ENCODE measurements at places on chromosomes 3 and 15. TPM values are rescaled to one million over a fixed set of nuclear protein-coding genes. Genes with fewer than 3 reads are reported as not detected.

The LRRC2 gene
- total RNA-seq: 0.45 TPM

- H3K27me3 ChIP-seq: no peaks in the 10 kb centered on the region
- H3K4me3 ChIP-seq: no peak overlapping the region
- DNase-seq: no peak
- H3K27ac ChIP-seq: no peak overlapping the region
- H3K36me3 ChIP-seq: no peaks in the 10 kb centered on the region
- no peaks in the 10 kb centered on the region for H3K4me1 ChIP-seq
Measured at GRCh38 chr15:69185706-69186105, 25.3 kb downstream of the GLCE start.

- no peak for DNase-seq
- no peak overlapping the region for H3K27ac ChIP-seq
- no peak overlapping the region for H3K4me3 ChIP-seq
- no peaks in the 10 kb centered on the region for H3K27me3 ChIP-seq
Measured at GRCh38 chr15:84961114-84961452, 20.6 kb upstream of the PDE8A start.

- no peak for DNase-seq
- no peak overlapping the region for H3K4me3 ChIP-seq
- H3K36me3 ChIP-seq: no peaks in the 10 kb centered on the region
- H3K4me1 ChIP-seq: no peaks in the 10 kb centered on the region
Measured at GRCh38 chr3:153972862-153973261, 148.3 kb upstream of the ARHGEF26 start.

The REC114 gene
- 7.5 TPM for total RNA-seq

- H3K4me3 ChIP-seq: no peak overlapping the region
- no peaks in the 10 kb centered on the region for H3K27me3 ChIP-seq
- H3K27ac ChIP-seq: no peak overlapping the region
- no peaks in the 10 kb centered on the region for H3K36me3 ChIP-seq
- H3K4me1 ChIP-seq: peaks cover 5% of the 10 kb centered on the region
- no peak for DNase-seq
Measured at GRCh38 chr15:52254391-52254790, 41.2 kb downstream of the MYO5C start.

The RLBP1 gene
- not detected for total RNA-seq

The IGSF11 gene
- total RNA-seq: 30.9 TPM

The KBTBD13 gene
- not detected for total RNA-seq

GRCh38 chr3:11716573-11717290, 73.0 kb upstream of the VGLL4 start:
- H3K27ac ChIP-seq: peak overlapping the region; percentile 96
- no peak overlapping the region for H3K4me3 ChIP-seq
- DNase-seq: no peak
- no peaks in the 10 kb centered on the region for H3K4me1 ChIP-seq
- no peaks in the 10 kb centered on the region for H3K27me3 ChIP-seq
- no peaks in the 10 kb centered on the region for H3K36me3 ChIP-seq

DNA sequence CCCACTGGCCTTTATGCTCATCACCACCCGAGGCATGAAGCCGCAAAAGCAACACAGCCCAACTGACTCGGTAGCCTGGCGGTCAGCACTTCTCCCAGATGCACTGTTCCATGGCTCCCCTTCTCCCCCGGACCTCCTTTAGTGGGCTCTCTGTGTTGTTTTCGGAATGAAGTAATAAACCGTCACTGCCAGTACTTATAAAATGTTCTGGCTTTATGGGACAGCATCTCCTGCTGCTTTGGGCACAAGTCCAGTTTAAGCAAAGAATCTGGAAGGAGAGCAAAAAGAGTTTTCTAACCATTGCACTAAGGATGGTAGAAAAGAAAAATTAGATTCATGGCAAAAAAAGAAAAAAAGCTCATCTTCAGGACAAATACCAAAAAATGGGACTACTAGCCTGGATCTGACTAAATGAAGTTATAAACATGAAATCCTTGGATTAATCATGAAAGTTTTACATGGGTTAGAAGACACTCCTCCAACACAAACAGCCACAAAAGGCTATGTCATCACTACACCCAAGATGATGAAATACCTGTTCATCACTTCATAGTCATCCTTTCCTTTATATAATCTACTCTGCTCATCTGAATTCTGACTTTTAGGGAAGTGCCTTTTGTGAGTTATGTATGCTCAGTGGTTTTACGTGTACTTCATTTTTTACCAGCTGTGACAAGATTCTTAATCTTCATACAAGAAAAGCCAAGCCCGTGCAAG, 89.5 kb upstream of the UBE2E2 start:
- no peaks in the 10 kb centered on the region for H3K36me3 ChIP-seq
- no peaks in the 10 kb centered on the region for H3K27me3 ChIP-seq
- DNase-seq: peak; percentile 50
- no peak overlapping the region for H3K4me3 ChIP-seq
- peaks cover 7% of the 10 kb centered on the region for H3K4me1 ChIP-seq

The FANCD2OS gene
- total RNA-seq: 1.1 TPM

DNA sequence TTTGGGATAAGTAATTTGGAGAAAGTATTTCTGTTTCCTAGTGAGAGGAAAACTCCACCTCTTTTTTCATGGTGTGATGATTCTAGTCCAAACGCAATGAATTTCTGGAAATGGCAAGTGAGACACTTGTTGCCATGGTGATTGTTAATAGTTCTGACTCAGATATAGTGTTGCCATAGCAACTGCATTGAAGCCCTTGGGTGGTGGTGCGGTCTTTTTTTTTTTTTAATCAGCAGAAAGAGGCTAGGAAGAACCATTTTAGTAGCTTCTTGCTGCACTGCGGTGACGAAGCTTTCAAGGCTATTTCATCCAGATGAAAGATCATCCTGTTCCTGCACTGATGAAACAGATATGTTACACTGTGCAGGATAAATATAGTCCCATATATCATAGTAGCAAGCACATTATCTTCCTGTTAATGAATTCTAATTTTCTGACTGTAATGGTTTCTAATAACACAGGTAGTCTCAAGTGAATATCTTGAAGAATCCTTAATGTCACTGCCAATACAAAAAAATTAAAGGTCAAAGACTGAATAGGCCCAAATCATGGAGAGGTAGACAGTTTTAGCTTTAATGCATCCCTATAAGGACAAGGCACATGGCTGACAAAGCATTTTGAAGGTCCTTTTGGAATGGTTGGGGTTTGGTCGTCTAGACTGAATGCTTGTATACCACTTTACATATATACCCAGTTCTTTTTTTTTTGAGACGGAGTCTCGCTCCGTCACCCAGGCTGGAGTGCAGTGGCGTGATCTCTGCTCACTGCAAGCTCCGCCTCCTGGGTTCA, 125.1 kb upstream of the ZBTB20 start:
- H3K36me3 ChIP-seq: no peaks in the 10 kb centered on the region
- no peak for DNase-seq
- no peak overlapping the region for H3K27ac ChIP-seq
- no peaks in the 10 kb centered on the region for H3K27me3 ChIP-seq
- H3K4me1 ChIP-seq: no peaks in the 10 kb centered on the region

DNA sequence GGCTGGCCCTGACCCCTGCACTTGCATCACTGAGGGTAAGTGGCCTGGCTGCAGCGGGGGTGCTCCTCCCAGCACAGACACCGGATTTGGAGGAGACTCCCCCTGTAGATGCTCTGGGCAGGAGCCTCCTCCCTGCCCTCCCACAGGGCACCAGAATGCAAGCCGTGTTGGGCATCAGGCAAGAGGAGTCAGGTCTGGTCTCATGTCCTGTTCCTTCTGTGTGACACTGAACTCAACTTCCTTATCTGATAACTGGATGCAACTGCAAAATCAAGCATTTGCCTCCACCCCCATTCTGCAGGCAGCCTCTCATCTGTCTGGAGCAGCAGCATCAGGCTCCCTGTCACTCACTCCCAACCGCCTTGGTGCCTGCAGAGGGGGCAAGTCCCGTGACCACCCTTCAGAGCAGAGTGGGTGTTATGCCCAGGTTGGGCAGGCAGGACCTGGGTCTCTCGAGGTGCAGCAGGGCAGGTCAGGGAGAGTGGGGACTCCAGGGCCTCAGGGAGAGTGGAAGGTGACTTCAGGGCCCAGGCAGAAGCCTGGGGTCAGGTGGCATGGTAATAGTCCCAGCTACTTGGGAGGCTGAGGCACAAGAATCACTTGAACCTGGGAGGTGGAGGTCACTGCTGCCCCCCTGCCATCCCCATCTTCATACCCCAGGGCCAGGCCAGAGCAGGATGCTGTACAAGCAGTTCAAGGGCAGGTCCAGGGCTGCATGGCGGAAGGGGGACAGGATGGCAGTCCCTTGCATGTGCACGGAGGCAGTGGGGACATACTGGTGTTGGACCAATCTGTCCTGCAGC, 10.5 kb upstream of the RPL29 start:
- H3K4me3 ChIP-seq: no peak overlapping the region
- no peak overlapping the region for H3K27ac ChIP-seq

The LIPH gene
- total RNA-seq: 19.6 TPM

GRCh38 chr15:40925863-40926658, 3.1 kb upstream of the DLL4 start:
- peaks cover 25% of the 10 kb centered on the region for H3K4me1 ChIP-seq
- H3K27ac ChIP-seq: no peak overlapping the region
- no peak overlapping the region for H3K4me3 ChIP-seq
- DNase-seq: no peak
- peaks cover 15% of the 10 kb centered on the region for H3K27me3 ChIP-seq
- H3K36me3 ChIP-seq: no peaks in the 10 kb centered on the region

DNA sequence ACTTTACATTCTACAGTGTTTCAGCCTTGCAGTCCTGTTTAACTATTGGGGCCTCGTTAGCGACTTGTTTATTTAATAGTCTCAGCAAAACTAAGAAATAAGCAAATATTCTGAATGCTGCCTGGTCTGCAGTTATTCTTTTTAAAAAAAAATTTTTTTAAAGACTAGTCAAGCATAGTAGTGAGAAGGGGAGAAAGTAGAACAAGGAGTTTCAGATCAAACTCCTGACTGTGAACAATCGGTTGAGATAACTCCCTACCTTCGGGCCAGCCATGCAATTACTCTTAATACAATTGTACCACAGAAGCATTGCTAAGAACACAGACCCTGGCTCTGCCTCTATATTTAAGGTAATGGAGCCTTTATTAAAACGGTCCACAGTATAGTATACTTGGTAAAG, 5.8 kb upstream of the DUT start:
- no peaks in the 10 kb centered on the region for H3K4me1 ChIP-seq
- H3K27me3 ChIP-seq: no peaks in the 10 kb centered on the region
- no peak overlapping the region for H3K4me3 ChIP-seq
- no peak overlapping the region for H3K27ac ChIP-seq
- DNase-seq: no peak

GRCh38 chr3:447671-448070, 251.1 kb downstream of the CHL1 start:
- H3K4me1 ChIP-seq: no peaks in the 10 kb centered on the region
- H3K27me3 ChIP-seq: no peaks in the 10 kb centered on the region
- no peak overlapping the region for H3K27ac ChIP-seq
- no peak overlapping the region for H3K4me3 ChIP-seq

GRCh38 chr3:142929890-142930289, 33.6 kb downstream of the PAQR9 start:
- H3K4me3 ChIP-seq: no peak overlapping the region
- no peaks in the 10 kb centered on the region for H3K4me1 ChIP-seq
- H3K27ac ChIP-seq: no peak overlapping the region
- no peaks in the 10 kb centered on the region for H3K27me3 ChIP-seq

- no peaks in the 10 kb centered on the region for H3K4me1 ChIP-seq
- DNase-seq: no peak
- H3K36me3 ChIP-seq: no peaks in the 10 kb centered on the region
- H3K4me3 ChIP-seq: no peak overlapping the region
- no peak overlapping the region for H3K27ac ChIP-seq
Measured at GRCh38 chr3:37765591-37766488, 95.8 kb upstream of the CTDSPL start.

The TP63 gene
- 67.5 TPM for total RNA-seq

DNA sequence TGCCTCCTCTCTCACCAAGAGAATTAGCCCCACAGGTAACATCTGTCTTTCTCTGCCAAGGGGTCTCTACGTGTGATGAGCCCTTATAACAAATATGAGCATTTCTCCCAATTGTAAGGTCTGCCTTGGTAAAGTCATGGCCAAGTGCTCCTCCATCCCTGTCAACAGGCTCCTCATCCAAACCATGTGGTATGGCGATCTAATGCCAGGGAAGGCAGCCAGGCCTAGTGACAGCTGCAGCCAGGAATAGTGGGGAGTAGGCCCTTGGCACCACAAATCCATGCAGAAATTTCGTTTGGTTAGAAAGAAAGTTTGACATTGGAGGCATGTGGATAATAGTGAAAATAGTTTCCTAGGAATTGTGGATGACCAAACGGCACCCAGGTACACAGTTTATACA, 4.7 kb upstream of the LRTM1 start:
- no peak overlapping the region for H3K4me3 ChIP-seq
- no peaks in the 10 kb centered on the region for H3K36me3 ChIP-seq
- no peak overlapping the region for H3K27ac ChIP-seq
- DNase-seq: no peak
- no peaks in the 10 kb centered on the region for H3K4me1 ChIP-seq
- no peaks in the 10 kb centered on the region for H3K27me3 ChIP-seq

DNA sequence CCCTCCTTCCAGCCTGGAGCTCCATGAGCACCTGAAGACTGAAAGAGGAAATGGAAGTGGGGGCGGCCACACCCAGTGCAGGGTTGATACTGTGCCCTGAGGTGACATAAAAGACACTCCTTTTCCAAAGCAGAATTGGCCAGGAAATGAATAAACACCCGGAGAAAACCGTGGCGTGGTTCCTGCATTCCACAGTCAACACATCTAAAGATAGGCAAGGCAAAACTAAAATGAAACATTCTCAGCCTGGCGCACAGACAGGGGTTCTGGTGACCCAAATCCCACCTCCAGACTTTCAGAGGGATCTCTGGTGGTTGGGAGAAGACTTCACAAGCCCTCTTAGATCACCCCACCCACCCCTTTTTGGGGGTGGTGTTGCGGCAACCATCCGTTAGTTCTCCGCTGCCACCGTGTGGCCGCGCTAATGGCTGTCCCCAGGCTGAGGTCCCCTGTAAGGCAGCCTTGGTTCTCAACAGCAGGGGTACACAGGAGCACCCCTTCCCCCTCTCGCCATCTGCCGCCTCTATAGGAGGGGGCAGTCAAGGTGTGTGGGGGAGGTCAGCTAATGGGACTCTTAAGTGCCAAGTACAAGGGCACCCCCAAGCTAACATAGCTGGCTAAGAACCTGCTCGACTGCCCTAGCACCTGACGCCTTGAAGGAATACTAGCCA, 2.5 kb upstream of the MST1R start:
- H3K4me3 ChIP-seq: peak overlapping the region; percentile 15
- H3K27ac ChIP-seq: peak overlapping the region; percentile 58
- H3K4me1 ChIP-seq: peaks cover 2% of the 10 kb centered on the region
- H3K36me3 ChIP-seq: peaks cover 4% of the 10 kb centered on the region
- H3K27me3 ChIP-seq: no peaks in the 10 kb centered on the region

- H3K4me3 ChIP-seq: no peak overlapping the region
- no peaks in the 10 kb centered on the region for H3K27me3 ChIP-seq
- no peaks in the 10 kb centered on the region for H3K36me3 ChIP-seq
- DNase-seq: peak; percentile 49
- peaks cover 8% of the 10 kb centered on the region for H3K4me1 ChIP-seq
- no peak overlapping the region for H3K27ac ChIP-seq
Measured at GRCh38 chr3:126835472-126836219, 131.6 kb downstream of the CHCHD6 start.

DNA sequence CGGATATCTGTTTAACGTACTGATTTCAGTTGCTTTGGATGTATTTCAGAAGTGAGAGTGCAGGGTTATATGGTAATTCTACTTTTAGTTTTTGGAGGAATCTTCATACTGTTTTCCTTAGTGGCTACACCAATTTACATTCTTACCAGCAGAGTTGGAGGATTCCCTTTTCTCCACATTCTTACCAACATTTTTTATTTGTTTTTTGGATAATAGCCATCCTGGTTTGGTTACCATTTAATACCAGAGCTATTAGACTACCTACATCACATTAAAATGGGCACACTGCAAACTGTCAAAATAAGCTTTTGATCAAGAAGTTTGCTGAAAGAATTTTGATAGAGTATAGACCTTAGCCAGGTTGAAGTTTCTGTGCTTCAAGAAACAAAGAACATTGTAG, 217.2 kb upstream of the CFAP20DC start:
- H3K27me3 ChIP-seq: no peaks in the 10 kb centered on the region
- no peak overlapping the region for H3K4me3 ChIP-seq
- H3K4me1 ChIP-seq: no peaks in the 10 kb centered on the region
- H3K36me3 ChIP-seq: no peaks in the 10 kb centered on the region
- no peak for DNase-seq

Data from prostate gland (tissue), 2 donors.